NCI-H2081 treated with DMSO at 0.1 percent for 48 hours (cell line): ENCODE measurements at places on chromosomes 7 and 10.

DNA sequence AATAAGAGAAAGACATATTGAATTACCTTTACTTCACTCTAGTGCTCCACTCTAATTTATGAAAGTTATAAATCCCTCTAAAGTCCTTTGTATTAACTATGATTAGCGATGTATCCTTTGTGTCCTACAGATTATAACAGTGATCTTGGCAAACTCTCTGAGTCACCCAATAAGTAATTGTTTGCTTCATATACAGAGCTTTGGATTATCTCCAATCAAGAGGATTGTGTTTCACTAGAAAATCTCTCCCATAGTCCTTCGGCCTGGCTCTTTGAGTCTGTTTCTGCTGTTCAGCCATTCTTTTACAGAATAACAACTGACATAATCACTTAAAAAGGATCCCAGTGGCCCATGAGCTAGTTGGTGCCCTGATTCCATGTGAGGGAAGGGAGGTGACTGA, 9.5 kb downstream of the LMOD2 start:
- peak; percentile 9 for DNase-seq

DNA sequence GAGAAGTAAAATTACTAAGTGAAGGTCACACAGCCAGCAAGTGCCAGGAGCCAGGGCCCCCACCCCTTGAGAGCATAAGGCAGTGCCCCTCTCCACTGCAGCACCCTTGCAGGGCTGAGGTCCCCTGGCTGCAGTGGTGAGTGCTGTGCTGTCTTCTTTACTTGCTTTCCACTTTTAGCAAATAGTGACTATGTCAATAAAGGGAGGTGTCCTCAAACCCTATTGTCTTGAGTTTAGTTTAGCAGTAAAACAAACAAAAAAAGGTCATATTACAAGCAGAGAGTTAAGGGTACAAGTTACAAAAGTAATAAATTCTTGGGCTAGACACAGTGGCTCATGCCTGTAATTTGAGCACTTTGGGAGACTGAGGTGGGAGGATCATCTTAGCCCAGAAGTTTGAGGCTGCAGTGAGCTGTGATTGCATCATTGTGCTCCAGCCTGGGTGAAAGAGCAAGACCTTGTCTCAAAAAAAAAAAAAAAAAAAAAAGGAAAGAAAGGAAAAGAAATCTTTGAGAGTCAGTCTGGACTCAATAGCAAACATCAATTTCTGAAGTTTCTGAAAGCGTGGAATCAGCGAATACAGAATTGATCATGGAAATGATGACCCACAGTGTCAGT, 39.0 kb upstream of the KIF5B start:
- DNase-seq, result no peak

DNA sequence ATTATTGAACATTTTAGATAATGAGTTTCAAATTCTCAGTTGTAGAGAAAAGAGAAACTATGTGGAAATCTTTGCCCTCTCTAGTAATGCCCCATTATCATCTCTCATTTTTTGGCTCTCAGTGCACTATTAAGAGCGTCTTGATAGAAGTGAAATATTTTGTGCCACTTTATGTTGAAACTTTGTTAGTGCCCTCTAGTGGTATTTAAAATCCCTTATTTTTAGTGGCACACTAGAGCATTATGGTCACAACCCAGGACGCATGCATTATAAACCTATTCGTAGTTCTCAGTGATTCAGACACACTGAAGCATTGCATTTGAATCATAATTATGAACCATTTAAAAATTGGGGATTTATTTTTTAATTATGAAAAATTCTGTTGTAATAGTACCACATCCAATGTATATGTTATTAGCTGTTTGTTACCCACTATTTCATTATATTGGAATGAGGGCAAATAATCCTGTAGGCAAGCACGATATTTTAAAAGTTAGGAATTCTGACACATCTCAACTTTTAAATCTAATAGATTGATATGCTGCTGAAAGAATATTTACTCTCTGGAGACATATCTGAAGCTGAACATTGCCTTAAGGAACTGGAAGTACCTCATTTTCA, 21.9 kb downstream of the PDCD4 start:
- DNase-seq, result no peak

DNA sequence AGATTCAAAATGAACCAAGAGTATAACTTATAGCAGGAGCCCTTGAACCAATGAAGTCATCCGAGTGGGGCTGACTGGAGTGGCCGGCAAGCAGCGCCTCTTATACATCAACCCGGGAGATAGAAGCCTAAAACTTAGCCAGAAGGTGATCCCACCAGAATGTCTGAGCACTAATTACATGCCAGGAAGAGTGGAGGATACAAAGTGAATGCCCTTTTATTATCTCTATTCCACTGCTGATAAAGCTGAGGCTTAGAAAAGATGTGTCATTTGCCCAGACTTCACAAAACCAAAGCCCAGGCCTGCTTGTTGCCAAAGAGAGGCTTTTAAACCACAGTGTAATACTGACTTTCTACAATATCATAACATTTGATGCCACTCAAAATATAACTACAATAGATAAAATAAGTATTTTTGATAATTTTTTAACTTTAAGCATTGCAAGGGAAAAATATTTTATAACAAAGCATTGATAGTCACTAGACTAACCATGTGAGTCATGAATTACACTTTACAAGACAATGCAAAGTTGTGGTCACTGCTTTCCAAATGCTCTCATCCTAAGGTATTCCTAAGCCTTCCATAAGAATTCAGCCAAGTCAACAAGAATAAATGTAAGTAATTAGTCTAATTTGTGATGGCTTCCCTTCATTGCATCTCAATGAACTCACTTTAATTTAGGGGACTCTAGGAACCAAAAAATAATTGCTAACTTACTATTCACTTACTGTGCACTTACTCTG, 58.6 kb upstream of the ARID5B start:
- DNase-seq, result no peak

DNA sequence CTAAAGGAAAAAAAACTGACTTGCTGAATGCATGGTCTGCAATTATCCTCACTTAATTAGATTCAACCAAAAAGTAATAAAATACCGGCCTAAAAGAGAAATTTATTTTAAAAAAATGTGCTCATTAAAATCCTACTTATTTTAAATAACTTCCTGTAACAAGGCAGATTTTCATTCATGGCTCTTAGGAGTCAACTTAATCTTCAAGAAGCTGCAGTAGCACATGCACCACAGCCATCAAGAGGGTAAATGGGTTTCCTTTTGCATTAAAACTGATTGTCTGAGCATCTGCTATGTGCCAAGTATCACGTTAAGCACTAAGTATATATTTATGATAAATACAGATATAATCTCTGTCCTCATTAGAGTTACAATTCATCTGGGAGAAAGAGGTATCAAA, 69.9 kb downstream of the SNX13 start:
- no peak for DNase-seq

DNA sequence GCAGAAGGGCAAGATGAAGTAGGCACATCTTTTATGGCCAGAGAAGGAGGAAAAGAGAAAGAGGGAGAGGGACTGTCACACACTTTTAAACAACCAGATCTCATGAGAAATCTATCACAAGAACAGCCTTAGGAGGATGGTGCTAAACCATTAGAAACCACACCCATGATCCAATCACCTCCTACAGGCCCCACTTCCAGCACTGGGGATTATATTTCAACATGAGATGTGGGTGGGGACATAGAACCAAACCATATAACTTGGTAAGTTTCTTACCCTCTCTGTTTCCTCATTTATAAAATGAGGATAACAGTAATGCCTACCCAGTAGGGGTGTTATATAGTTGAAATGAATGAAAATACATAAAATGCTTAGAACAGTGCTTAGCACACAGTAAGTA, 66.0 kb downstream of the CHCHD3 start:
- no peak for DNase-seq

GRCh38 chr7:55343002-55343781, 21.9 kb upstream of the LANCL2 start:
- DNase-seq, result no peak

GRCh38 chr10:100894033-100894432, 18.7 kb upstream of the SLF2 start:
- DNase-seq, result no peak

DNA sequence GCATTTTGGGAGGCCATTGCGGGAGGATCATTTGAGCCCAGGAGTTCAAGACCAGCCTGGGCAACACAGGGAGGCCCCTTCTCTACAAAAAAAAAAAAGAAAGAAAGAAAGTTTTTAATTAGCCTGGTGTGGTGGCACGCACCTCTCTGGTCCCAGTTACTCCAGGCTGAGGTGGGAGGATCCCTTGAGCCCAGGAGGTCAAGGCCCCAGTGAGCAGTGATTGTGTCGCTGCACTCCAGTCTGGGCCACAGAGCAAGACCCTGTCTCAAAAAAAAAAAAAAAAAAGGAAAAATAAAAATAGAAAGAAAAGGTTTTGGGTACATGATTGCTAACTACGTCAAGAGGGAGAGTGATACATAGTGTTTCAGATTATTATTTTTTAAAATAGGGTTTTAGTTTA, 2.0 kb upstream of the USP54 start:
- no peak for DNase-seq

DNA sequence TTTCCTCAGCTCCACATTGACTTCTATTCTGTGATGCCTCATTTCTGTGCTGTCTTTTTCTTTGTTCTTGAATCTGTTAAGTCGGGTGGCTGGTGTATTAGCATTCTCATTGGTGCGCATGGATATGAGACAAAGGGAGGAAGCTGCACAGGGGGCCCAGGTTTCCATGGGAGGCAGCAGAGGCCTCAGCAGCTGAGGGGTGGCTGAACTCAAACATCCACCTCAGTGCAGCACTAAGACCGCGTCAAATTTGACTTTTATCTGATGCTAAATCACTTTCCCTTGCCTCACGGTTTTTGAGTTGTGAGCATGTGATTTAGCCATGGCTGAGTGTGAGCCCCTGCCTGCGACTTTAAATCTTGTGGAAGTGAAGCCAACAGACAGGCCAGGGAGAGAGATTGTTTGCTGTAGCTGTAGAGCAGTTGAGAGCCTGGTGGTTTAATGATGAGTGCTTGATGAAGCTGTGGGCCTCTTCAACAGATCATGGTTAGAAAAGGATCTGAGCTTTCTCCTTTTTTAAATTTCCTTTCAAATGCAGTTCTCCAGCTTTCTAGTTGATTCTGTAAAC, 193.3 kb upstream of the ZNF804B start:
- no peak for DNase-seq

DNA sequence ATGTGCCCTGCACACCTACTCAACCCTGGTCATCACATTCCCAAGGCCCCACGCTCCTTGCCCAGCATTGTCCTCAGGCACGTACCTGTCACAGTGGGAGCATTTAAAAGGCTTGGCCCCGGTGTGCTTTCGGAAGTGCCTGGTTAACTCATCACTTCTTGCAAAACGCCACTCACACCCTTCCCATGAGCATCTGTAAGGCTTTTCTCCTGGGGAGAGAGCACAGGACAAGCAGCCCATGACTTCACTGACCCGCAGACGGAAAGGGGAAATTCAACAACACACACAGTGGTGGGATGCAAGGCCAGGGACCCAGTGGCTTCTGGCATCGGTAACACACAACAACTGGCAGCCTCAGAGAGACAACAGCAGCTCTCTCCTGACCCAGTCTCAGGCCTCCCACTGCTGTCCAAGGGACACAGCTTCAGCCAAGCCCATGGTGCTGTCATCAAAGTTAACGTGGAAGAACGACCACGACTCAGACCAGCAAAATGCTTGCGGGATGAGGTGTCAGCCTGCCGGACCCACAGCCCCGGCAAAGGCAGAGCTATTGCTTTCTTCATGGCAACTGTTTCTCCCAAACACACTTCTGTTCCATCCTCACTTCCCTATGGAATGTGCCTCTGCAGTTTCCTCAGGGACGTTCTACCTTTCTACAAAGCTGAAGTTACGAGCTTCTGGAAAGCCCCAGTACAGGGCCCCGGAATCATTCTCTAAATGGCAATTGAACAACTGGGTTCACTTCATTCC, 4.8 kb downstream of the KLF6 start:
- no peak for DNase-seq

GRCh38 chr7:82358923-82359322, 84.7 kb downstream of the CACNA2D1 start:
- no peak for DNase-seq

GRCh38 chr7:114659409-114660125, 245.0 kb downstream of the FOXP2 start:
- peak; percentile 96 for DNase-seq

DNA sequence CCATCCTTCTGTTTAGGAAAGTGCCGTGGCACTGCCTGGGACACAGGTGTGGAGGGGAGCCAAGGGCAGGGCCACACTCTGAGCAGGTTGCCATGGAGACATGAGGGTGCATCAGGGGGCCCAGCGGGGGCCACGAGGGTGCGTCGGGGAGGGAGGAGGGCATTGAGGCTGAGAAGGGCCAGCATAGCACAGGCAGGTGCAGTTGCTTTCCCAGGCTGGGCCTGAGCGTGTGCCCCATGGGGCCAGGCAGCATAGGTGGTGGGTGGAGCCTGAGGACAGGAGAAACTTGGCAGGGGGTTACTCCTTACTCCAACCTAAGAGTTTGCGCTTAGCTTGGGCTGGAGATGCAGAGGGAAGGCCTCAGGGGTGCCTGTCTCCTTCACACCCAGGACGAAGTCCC, 15.2 kb downstream of the YKT6 start:
- DNase-seq, result no peak

- no peak for DNase-seq
These were observed 56.0 kb upstream of the CTTNBP2 start for GRCh38 chr7:117929237-117929636.

GRCh38 chr7:55156919-55157763, 138.3 kb downstream of the EGFR start:
- no peak for DNase-seq

DNA sequence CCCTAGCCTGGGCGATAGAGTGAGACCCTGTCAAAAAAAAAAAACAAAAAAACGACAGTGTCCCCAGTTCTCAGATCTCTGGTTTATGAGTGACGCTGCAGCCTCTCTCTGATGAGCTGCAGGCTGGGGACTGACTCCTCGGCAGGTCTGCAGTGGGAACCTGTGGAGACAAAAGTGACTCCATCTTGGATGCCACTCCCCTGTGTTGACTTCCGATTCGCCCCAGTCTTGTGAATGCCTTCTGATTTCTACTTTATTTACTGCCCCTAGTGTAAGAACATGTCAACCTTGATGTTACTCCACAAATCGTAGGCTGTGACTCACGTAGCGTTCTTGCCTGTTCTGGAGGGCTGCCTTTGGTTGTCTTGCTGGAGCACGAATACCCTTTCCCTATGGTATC, 6.2 kb downstream of the TACR2 start:
- no peak for DNase-seq

- no peak for DNase-seq
These were observed 95.4 kb upstream of the PRR15 start for GRCh38 chr7:29468196-29468595.

- no peak for DNase-seq
These were observed 161.6 kb downstream of the NRCAM start for GRCh38 chr7:108294595-108294994.

GRCh38 chr10:87860156-87860795, 3.1 kb downstream of the KLLN start:
- peak; percentile 8 for DNase-seq

- no peak for DNase-seq
These were observed 298.5 kb upstream of the TPK1 start for GRCh38 chr7:145134377-145134776.
